ENCODE measurements at places on chromosomes 11 and 22.

DNA sequence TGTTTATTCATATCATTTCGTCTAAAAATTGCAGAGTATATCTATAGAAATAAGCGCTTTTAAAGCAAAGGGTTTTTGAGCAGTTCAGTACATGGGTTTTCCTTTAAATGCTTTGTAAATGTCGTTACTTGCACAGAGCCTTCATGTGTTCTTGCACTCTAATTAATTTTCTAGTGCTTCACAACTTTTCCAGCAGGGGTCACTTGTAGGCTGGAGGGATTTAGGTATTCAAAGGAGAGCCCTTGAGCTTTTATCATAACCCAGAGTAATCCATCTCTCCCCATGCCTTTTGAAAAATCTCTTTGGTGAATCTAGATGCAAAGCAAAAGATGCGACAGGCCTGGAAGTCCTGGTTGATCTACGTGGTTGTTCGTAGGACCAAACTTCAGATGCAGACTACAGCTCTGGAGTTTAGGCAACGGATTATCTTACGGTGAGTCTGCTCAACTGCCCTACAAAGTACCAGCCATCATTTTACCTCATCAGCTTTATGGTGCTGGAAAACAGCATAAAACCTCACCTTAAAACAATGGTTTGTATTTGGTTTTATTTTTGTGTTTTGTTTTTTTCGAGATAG is 60.4 kb downstream of the SFI1 start:
- DNase-seq: peak; percentile 26

GRCh38 chr22:37431801-37432707 is 4.8 kb upstream of the ELFN2 start:
- peak; percentile 100 for DNase-seq

- DNase-seq: no peak
Measured at GRCh38 chr11:111388842-111389241, 9.8 kb upstream of the POU2AF1 start.

- no peak for DNase-seq
Measured at GRCh38 chr11:7088921-7089320, at the start of gene RBMXL2. Gene RBMXL2 (plus strand): TSS chr11:7088998. CDS start chr11:7089121, 123 bp downstream.

- no peak for DNase-seq
Measured at GRCh38 chr11:83317757-83318690, 31.9 kb upstream of the CCDC90B start.

DNA sequence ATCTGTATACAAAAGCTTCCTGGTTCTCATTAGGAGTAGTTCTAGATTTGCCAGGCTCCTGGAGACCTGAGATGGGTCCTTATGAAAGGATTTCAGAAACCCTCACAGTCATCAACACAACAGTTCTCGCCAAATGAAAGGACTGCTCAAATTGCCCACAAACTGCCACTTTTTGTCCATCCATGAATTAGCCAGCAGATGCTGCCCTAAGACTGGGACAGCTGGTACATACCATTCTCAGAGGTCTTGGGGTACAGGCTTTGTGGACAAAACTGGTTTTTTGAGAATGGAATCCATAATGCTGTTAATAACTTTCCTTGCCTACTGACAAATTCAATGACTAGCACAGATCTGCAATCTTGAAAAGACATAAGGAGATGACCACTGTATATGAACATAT is 23.4 kb upstream of the BDNF start:
- peak; percentile 52 for DNase-seq

DNA sequence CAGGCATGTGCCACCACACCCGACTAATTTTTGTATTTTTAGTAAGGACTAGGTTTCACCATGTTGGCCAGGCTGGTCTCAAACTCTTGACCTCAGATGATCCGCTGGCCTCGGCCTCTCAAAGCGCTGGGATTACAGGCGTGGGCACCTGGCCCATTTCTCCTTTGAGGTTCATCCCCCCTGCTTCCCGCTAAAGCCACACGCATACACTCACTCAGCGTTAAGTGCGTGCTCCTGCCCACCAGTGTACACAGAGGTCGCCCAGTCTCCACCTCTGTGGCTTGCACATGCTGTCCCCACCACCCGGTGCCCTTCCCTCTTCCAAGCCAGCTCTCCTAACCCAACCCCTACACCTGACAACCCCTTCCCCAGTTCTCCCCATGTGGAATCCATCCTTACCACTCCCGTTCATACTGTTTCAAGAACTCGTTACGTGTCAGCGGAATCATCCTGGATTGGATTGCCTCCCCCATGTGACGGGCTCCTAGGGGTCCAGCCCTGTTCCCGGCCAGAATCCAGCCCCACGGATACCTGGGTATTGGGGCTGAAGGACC is 15.7 kb upstream of the CYTH4 start:
- DNase-seq: no peak

DNA sequence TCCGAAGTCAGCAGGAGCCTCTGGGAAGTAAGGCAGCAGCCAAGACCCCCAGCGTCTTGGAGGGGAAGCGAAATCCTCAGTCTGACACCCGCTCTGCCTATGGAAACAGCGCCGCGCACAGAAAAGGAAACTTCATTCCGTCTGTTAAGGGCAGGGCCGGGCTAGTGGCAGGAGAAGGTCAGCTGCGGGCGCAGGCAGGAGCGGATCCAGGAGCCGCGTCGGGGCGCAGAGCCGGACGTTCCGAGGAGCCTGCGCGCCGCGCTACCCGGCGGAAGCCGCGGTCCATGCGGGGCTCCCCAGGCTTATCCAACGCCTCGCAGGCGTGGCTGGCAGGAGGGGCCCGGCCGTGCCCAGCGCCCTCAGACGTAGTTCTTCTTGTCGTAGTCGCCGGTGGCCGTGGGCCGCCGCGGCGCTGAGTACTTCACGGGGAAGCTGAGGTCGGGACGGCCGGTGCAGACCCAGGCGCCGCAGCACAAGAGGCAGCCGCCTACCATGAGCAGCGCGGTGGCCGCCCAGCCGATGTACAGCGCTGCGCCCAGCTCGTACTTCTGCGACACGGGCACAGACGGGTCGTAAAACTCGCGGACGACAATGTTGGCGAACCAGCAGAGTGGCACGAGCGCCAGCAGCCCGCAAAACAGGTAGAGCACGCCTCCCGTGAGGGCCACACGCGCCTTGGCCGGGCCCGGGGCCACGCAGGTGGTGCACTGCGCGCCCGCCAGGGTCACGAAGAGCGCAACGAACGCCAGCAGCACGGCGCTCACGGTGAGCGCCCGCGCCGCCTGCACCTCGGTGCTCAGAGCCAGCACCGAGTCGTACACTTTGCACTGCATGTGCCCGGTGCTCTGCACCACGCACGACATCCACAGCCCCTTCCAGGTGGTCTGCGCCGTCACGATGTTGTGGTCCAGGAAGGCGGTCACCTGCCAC is 705 bp downstream of the CLDN5 start:
- DNase-seq: no peak

DNA sequence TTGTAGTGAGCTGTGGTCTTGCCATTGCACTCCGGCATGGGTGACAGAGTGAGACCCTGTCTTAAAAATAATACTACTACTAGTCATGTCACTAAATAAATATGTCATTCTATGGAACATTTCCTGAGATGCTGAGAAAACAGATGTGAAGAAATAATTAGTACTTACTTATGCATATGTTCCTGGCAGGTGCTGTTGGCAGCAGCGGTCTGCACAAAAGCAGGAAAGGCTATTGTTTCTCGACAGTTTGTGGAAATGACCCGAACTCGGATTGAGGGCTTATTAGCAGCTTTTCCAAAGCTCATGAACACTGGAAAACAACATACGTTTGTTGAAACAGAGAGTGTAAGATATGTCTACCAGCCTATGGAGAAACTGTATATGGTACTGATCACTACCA is 8.8 kb downstream of the ARCN1 start:
- DNase-seq: no peak

Measured in fibroblast of skin of right quadriceps (primary cell).